Fibroblast of the aortic adventitia (primary cell): ENCODE measurements at places on chromosomes 7 and 10.

GRCh38 chr10:121579656-121580055 is 18.6 kb downstream of the FGFR2 start:
- DNase-seq: no peak

DNA sequence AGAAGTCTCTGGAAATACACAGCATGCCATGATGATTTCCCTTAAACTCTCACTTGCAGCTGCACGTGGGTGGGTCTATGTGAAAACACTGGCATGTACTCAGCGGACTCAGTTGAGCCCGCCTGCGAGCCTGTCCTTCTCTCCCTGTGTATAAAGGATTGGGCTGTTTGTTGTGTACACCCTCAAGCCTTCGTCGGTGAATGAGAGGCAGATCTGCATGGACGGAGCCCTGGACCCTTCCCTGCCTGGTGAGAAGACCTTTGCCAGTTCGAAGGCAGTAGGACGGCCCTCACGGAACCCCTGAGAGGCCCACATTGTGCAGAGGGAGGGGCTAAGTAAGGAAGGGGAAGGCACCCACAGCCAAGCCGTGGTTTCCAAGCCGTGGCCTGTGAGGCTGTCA is 121.2 kb downstream of the WDFY4 start:
- DNase-seq: no peak

DNA sequence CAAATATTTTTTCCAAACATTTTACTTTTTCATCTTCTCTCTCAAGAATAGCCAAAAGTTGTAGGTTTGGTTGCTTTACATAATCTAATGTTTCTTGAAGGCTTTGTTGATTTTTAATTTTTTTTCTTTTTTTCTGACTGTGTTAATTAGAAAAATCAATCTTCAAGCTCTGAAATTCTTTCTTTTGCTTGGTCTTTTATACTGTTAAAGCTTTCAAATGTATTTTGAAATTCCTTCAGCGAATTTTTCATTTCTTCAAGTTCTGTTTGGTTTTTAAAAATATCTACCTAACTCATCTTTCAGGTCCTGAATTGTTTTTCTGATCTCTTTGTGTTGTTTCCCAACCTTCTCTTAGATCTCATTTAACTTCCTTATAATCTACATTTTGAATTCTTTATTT is 109.3 kb downstream of the SLC25A40 start:
- DNase-seq: no peak

DNA sequence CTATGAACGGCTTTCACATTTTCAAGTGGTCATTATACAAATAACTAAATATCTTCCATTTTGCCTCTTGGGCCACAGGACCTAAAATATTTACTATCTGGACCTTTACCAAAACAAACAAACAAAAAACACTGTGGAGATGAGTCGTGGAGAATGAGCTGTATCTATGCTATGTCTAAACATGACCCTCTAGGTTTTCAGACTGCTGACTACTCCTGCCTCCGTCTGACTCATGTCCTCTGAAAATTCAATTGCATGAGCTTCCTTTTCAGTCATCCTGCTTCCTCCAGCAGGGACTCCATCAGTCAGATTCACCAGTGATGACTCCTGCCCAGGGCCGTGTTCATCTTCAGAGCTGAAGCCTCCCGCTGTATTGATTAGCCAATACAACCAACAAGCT is 96.8 kb downstream of the COL28A1 start:
- peak; percentile 89 for DNase-seq

DNA sequence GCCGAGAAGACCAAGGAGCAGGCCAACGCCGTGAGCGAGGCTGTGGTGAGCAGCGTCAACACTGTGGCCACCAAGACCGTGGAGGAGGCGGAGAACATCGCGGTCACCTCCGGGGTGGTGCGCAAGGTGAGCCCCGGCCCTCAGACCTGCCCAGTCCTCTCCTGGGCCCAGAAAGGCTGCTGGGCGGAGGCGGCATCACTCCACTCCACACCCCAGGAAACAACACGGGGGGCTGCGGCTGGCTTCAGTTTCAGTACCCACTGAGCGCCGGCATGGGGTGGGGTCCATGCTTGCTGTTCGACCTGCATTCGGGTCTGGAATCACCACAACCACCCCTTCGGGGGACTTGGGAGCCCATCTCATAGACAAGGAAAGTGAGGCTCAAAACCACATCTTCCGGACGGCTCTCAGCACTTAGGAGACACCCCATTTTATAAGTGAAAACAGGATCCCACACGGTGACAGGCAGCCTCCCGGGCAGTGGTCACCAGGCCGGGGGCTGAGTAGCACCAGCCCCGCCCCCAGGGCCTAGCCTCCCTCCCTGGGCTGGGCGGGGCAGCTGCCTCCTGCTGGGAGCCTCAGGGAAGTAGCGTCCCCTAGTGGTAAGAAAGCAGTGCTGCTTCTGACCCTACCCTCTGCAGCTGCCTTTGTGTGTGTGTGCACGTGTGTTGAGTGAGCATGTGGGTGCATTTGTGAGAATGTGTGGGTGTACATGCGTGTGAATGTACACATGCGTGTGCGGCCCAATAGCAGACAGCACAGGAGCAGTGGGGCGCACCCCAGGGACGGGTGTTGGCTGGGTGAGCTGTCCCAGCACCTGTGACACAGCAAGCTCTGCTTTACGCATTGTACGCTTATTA is 1.8 kb downstream of the SNCG start:
- DNase-seq: peak; percentile 76
